ENCODE measurements at places on chromosomes 1 and 21.

DNA sequence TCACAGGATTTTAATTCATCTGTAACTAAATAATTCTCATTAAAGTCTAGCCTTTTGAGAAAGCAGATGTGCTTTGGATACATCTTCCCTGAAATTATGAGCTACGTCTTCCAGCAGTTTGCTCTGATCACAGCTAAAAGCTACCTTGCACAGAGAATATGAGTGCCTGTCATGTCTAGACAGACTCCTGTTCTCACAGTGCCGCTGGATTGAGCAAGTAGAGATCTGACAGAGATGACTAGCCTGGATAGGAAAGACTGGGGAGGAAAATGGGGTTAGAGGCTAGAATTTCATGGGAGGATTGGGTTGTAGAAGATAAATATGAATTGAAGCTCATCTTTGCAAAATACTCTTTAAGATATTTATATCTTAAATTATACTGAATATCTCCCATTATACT lies 24.1 kb downstream of the CEPT1 start:
- DNase-seq: no peak

- peak; percentile 22 for DNase-seq
Observed at GRCh38 chr1:186680245-186681061, at the start of gene PTGS2. TSS of gene PTGS2 (minus strand) at chr1:186680423. CDS start at chr1:186680290, 133 bp downstream.

- no peak for DNase-seq
Observed at GRCh38 chr1:93871366-93871765, 7.6 kb downstream of the DNTTIP2 start.

DNA sequence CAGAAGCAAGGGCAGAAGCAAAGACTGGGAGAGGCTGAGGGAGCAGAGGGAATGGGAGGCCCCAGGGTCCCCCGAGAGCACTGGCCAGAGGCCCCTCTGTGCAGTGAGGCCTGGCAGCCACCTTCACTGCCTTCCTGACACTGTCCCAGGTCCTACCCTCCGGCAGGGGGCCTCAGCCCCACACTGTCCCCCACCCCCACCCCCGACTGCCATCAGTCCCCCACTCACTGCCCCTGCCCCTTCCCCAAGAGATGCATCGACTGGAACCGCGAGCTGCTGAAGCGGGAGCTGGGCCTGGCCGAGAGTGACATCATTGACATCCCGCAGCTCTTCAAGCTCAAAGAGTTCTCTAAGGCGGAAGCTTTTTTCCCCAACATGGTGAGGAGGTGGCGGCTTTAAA lies 13.0 kb upstream of the PADI6 start:
- DNase-seq: no peak

GRCh38 chr1:107525145-107525544 lies 384.3 kb downstream of the NTNG1 start:
- no peak for DNase-seq

DNA sequence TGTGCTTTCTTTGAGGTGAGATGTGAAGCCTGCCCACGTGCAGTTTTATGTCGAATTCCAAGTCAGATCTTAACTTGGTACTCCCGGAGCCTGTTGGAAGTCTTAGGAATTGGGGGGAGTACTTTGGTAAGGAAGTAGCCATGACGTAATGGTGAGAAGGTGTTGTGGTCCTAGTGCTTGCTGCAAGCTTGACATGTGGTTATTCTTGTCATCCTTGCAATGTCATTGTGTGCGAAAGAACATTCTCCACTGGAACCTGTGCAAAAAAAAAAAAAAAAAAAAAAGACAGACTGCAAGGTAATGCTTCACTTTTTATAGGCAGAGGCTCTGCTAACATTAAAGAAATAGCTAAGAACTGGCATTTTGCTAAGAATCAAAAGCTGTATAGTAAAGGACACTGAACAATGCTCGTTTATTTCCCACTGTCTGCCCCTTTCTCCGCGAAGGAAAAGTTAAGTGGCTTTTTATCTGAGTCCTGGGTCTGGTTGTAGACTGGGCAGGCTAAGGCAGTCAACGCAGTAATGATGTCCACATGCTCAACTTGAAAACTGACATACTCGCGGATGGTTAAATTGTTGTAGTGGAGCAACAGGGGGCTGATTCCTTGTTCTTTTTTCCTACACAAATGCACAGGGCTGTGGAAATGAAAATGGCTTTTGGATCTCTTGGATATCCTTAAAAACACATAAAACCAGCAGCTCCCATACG lies 2.1 kb downstream of the KAZN start:
- DNase-seq: no peak

GRCh38 chr1:210739627-210740026 lies 394.3 kb downstream of the KCNH1 start:
- no peak for DNase-seq

GRCh38 chr1:23915466-23915865 lies 2.3 kb upstream of the CNR2 start:
- no peak for DNase-seq

DNA sequence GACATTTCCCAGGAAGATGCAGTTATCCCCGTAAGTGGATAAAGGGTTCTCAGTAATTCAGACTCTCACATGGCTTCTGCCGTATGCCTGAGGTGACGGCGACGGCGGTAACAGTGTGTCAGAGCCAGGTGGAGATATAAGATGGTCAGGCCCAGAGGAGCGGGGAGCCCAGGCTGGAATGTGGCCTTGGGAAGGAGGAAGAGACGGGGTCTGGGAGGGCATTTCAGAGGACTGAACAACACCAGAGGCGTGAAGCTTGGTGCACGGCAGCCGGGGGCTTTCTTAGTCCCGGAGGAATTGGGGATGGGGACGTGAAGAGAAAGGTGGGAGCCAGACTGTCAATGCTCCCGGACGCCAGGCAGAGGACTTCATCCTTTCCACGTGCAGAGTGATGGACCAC lies 1.0 kb downstream of the RER1 start:
- DNase-seq: no peak

Measured in CD4-positive, alpha-beta T cell treated with Interleukin-10 for 1 hour (primary cell).